ENCODE measurements at places on chromosomes 1 and 21.

DNA sequence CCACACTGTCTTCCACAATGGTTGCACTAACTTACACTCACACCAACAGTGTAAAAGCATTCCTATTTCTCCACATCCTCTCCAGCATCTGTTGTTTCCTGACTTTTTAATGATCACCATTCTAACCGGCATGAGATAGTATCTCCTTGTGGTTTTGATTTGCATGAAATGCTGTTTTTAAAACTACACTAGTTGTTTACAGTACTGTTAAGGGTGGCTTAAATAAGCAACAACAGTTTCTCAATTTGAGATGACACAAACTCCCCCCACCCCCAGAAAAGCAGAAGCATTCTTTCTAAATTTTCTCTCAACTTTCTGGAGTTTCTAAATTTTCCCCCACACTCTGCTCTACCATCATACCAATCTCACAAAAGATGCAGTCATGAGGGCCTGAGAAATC lies 7.1 kb upstream of the SLAMF7 start:
- DNase-seq: no peak

GRCh38 chr1:119147661-119148090 lies 7.2 kb upstream of the WARS2 start:
- DNase-seq: no peak

- no peak for DNase-seq
Measured at GRCh38 chr1:213094446-213094845, 43.4 kb downstream of the RPS6KC1 start.

- no peak for DNase-seq
Measured at GRCh38 chr21:33664135-33664534, 21.8 kb downstream of the ITSN1 start.

DNA sequence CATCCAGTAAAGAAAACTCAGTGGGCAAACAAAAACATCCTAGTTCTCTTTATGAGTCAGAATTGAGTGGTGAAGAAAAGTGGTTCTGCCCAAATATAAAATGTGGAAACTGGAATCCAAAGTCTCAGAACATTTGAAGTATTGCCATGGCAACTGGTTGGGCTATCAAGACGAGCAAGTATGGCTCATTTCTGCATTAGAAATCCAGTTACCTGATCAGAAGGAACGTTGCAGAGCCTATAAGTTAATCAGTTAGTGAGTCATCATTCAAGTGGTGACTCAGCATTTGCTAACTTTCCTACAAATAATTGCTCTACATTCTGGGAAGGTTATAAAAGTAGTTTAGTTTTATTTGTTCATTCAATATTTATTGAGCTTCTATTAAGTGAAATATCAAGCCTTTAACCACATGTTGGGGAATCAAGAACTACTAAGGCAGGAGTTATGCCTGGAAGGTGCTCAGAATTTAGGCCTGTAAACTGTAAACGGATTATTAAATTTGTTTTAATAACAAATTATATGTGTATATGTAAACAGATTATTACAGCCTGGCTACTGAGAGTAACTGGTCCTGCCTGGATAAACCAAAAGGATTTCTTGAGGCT lies 104.3 kb downstream of the PAPPA2 start:
- DNase-seq: no peak

DNA sequence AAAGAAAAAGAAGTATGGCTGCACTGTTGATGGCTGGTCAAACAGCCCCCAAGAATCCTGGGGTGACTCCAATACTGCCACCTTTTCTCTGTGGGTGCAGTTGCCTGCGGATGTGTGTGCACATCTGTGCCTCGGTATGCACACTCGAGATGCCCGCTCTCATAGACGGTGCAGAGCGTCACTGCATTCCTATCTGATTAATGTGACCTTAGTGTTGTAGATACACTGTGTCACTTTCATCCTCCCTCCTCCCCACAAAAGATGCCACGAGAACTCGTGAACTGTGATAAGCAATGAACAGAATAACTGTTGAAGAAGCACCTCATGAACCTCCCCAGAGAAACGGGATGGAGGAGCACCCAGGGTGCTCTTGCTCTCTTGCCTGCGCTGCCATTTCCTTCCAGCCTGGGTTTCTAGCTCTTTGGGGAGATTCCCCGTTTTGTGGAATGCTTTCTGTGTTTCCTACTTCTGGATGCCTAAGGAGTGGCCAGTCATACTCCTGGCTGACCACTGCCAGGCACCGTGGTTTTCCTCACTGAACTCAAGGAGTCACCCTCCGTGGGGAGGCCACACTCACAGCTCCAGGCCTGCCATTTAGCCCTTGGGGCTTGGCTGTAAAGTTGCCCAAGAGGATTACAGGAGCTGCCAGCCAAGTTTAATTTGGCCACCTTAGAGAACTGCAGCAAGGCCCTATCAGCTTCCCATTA lies 32.0 kb downstream of the NTPCR start:
- peak; percentile 86 for DNase-seq

- DNase-seq: no peak
Measured at GRCh38 chr1:68011657-68012375, 38.6 kb downstream of the DIRAS3 start.

- no peak for DNase-seq
Measured at GRCh38 chr1:221594576-221594975, 147.3 kb downstream of the DUSP10 start.

- no peak for DNase-seq
Measured at GRCh38 chr1:220682901-220683576, 7.1 kb upstream of the C1orf115 start.

- DNase-seq: no peak
Measured at GRCh38 chr1:45375104-45376090, 35.2 kb upstream of the MUTYH start.

GRCh38 chr1:156126043-156126629 lies 11.6 kb downstream of the LMNA start:
- DNase-seq: peak; percentile 78

- no peak for DNase-seq
Measured at GRCh38 chr1:91872000-91872399, 14.0 kb downstream of the TGFBR3 start.

- peak; percentile 74 for DNase-seq
Measured at GRCh38 chr1:45018599-45019230, 6.7 kb downstream of the UROD start.

DNA sequence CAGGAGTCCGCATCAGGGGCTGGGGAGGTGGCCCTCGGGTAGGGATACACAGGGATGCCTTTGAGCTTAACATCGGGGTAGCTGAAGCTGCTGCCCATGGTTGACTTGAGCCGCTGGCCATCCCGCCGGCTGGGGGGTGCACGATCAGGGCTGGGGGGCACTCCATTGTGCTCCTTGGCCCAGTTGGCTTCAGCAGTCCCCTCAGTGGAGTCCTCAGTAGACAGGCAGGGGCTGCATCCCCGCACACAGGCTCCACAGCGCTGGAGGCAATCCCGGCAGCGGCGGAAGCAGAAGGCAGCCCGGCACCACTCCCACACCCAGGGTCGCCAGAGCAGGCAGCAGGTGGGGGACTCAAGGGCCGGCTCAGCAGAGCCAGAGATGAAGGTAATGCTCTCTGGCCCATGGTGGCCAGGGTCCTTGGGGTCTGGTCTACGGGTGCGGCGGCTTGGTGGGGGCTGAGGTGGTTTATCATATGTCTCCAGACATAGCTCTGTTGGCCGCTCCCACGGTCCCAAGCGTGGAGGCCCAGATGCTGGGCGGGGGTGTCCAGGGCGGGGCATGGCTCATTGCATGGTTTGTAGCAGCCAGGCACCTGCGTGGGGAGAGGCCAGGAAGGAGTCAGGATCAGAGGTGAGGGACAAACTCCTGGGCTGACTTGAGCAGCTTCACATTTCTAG lies 8.3 kb downstream of the KDF1 start:
- no peak for DNase-seq

GRCh38 chr1:17998889-17999288 lies 108.7 kb upstream of the IGSF21 start:
- no peak for DNase-seq

DNA sequence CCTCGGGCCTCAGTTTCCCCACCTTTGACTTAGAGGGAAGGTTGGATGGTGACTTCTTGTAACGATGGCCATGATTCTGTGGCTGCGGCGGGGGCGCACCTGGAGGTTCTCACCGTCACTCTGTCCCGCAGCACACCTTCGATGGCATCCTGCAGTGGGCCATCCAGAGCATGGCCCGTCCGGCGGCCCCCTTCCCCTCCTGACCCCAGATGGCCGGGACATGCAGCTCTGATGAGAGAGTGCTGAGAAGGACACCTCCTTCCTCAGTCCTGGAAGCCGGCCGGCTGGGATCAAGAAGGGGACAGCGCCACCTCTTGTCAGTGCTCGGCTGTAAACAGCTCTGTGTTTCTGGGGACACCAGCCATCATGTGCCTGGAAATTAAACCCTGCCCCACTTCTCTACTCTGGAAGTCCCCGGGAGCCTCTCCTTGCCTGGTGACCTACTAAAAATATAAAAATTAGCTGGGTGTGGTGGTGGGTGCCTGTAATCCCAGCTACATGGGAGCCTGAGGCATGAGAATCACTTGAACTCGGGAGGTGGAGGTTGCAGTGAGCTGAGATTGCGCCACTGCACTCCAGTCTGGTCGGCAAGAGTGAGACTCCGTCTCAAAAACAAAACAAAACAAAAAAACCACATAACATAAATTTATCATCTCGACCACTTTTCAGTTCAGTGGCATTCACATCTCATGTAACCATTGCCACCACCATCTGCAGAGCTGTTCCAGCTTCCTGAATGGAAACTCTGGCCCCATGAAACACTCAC lies 2.1 kb upstream of the PFKL start:
- DNase-seq: peak; percentile 93

- no peak for DNase-seq
Measured at GRCh38 chr1:221805121-221805520, 63.2 kb upstream of the DUSP10 start.

DNA sequence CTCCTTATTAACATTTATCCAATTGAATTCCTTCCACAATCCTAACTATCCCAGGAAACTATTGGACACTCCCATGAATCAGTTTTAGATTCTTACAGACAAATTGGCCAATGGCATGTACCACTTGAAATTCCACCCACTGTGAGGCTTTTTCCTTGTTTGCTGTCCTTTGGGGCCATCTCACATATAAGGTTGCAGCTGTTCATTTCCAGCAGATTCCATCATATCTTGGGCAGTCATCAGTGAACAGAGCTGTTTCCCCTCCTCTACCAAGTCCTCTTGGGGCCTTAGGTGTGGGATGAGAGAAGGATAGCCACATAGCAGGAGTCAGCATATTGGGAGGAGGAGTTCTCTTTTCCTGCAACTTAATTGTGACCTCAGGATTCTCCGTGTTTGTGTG lies 109.1 kb downstream of the HHAT start:
- no peak for DNase-seq

GRCh38 chr21:25396135-25396711 lies 211.1 kb downstream of the MRPL39 start:
- DNase-seq: no peak

DNA sequence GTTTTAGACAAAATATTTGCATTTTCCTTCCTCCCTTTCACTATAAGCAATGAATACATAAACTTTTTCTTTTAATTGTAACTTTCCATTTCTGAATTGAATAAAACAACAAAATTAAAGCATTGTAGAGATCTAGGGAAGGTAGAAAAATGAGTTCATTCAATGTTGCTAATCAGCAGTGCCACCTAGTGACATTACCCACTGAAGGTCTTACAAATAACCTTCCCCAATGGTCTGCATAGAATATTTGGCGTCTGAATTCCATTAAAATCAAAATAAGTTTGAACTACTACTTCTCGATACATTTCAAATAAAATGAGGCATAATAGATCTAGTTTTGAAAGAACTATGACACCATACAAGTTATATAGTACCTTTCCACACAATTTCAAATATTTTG lies 19.6 kb downstream of the FH start:
- DNase-seq: no peak

DNA sequence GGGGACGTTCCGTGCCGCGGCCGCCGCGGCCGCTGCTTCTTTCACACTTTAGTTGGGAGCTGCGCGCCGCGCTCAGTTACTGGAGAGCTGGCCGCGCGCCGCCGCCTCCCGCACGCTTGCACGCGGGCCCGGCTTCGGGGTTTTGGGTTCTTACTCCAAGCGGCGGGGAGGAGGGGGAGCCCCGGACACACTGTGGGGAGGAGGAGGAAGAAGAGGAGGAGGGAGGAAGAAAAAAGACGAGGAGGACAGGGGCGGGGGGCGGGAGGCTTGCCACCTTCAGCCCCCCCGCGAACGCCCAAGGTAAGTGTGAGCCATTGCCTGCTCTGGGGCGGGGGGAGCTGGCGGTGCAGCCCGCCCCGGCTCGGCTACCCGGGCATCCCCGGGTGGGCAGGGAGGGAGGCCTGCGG lies 243 bp downstream of the C1orf21 start:
- DNase-seq: no peak

- no peak for DNase-seq
Measured at GRCh38 chr1:74995821-74996220, 138.4 kb upstream of the LHX8 start.

DNA sequence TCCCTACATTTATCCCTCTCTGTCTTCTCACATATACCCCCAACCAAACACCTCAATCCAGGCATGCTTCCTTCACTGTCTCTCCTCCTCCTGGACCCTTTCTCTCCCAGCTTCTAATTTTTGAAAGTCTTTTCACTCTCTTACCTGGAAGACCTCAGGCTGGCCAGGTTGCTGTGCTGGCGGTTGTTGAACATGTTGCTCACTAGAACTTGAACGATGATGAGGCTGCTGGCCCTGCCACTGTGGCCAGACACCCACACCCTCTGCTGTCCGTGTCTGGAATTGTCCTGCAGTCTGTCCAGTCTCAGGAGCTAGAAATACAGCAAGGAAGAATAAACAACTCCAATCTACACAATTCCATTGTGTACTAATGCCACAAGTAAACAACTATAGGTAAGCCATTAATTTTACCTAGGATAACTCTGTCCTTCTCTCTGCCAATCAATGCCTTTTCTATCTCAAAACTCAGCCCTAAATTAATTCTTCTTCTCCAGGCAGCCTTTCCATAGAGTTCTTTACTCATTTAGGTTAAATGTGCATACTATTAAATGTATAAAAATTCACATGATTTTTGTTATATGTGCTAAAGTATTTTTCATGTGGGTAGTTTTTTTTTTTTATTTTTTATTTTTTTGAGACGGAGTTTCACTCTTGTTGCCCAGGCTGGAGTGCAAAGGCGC lies 5.1 kb upstream of the CTSK start:
- DNase-seq: peak; percentile 79

- DNase-seq: peak; percentile 19
Measured at GRCh38 chr1:90835661-90836344, 118.7 kb upstream of the BARHL2 start.

- DNase-seq: no peak
Measured at GRCh38 chr1:233819042-233819441, 85.4 kb upstream of the SLC35F3 start.

DNA sequence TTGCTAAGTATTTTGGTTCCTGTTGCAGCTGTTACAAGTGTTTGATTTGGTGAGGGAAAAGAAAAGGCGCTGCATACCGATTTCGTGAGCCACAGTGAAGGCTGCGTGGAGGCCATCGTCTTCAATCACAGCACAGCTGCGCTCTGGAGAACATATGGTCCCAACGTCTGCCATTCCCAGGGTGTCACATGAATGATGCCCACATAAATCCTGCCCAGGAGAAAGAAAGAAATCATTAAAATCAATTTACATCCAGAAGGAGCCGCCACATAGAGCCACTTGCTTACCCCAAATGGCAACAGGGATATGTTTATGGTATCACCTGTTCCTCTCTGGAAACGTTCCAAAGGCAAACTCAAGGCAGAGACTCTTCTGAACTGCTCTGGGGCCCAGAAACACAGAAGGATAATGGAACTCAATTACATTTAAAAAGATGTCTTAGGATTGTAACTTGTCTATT lies 12.2 kb downstream of the ADAMTS5 start:
- no peak for DNase-seq
